ENCODE measurements at places on chromosomes 5 and 9.

DNA sequence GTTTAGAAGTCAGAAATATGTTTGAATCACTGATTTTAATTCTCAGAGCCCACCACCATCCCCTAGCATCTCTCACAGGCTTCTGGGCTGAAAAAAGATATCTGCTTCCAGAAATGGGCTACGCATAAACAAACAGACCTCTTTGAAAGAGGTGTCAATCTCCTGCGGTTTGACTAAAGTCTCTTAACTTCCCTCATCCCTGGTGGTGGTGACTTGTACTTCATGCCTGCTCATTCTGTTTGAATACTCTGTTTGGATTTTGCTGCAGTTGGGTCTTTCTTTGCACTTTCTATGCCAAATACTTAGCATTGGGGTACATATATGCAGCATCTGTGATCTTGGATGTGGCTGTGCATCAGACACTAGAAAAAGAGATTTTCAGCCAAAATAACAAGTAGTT lies 157.2 kb upstream of the ATP10B start:
- no peak for DNase-seq

DNA sequence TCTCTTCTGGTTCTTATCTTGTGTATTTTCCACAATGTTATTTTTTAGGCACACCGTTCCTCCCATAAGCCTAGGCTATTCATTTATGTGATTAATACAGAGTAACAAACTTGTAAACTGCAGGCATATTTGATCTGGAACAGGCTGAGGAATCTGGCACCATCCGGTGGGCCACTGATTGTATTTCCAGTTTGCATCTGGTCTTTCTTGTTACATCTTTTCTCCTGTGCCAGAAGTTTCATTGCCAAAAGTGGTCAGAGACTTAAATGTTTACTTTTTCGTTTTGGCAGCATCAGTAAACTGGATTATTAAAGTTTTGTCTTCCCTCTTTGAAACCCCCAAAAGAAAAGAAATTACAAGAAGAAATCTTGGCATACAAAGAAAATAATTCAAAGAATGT lies 17.9 kb upstream of the ZCCHC7 start:
- DNase-seq = no peak

GRCh38 chr9:27569406-27569805 lies 3.9 kb downstream of the C9orf72 start:
- DNase-seq = no peak

DNA sequence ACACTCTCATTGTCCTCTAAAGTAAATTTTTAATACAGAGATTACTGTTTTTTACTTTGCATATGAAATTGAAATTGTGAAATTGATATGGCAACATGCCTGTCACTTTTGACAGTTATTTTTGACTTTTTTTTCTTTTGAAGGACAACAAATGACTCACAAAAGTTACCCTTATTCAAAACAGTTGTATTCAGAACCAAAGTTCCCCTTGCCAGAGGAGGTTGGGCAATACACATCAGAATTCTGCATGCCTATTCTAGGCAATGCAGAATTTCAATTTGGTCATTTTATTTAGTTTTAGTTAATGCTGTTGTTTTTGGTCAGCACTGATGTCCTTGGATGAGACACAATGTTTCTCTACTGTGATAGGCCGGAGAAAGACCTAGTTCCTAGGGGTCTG lies 299.1 kb upstream of the PRR16 start:
- no peak for DNase-seq

DNA sequence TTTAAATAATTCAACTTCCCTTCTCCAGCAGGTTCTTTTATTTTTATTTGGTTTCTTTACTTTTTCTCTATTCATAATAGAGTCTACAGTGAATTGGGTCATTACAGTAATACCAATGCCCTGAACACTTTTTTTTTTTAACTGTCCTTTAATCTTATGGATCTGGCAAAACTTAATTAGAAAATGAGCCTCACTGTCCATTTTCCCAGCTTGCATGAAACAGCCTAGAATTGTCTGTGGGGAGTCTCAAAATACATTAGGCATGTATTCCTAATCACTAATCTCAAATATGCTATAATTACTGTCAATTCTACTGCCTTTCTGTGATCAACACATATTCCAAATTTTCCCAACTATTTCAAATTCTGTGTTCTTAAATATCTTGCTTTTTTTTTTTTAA lies 406.8 kb downstream of the ANXA1 start:
- no peak for DNase-seq

DNA sequence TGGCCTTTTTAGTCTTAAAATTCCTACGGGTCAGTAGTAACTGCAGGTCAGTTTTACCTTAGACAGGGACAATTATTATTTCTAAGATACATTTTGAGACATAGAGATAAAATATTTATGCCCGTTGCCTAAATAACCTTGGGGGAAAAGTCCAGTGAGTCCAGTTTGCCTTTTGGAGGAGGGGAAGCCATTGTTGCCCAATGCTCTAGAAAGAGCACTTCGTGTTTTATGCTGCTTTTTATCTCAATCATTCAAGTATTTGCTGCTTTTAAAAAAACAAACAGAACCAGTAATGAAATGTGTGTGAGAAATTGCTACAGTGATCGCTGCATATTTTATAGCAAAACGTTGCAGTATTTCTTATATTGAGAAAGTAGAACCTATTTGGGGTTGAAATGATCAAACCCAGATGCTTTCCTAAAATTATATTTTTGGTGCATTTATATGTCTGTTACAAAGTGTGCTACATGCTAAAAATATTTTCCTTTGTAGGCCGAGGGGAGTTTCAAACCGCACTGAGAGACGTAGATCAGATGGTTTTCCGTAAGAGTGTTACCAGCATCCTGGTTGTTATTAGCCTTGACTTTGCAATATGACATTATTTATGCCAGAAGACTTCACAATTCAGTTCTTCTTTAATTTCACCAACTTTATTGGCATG lies 266.8 kb downstream of the AOPEP start:
- DNase-seq = no peak

GRCh38 chr9:95644377-95644776 lies 127.6 kb upstream of the PTCH1 start:
- DNase-seq = no peak

DNA sequence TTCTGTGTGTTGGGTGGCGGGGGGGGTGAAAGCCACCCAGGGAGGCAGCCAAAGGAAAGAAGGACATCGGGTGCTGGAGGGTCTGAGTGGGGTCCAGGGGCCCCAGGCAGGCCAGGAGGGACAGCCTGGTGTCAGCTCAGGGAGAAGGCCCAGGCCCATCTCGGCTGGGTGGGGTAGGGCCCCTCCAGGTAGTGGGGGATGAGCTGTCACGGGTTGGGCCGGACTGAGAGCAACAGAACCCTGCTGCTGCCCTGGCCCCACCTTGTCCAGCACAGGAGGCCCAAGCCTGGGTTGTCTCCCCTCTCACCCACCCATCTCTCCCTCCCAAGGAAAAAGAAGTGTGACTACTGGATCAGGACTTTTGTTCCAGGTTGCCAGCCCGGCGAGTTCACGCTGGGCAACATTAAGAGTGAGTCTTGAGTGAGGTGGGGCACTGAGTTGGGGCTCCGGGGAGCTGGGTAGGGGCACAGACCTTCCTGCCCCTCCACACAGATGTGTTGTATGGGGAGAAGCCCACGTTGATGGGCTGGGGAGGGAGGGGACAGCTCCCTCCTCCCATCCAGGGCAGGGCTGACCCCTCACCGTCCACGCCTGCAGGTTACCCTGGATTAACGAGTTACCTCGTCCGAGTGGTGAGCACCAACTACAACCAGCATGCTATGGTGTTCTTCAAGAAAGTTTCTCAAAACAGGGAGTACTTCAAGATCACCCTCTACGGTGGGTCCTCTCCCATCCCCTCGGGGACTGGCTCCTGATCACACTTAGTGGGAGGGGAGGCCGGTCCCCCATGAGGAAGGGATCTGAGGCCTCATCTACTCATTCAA lies 2.3 kb downstream of the LCN2 start:
- DNase-seq = no peak

- DNase-seq = no peak
Observed at GRCh38 chr9:135070964-135071735, 16.3 kb upstream of the OLFM1 start.

DNA sequence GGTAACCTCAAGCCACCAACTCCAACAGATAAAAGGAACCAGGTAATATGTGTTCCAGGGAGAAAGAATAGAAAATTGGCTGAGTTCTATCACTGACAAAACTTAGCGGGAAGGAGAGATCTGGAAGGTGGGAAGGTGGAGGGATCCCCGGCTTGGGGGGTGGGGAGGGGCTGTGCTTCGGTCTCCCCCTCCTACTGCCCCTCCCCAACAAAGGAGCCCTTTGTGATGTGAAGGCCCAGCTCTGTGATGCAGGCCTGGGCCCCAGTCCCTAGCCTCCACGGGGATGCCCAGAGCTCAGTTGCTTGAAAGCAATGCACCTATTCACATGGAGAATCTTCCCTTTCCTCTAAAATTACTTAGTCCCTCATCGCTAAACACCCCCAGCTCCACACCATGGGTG lies 4.4 kb upstream of the ZNF484 start:
- no peak for DNase-seq

GRCh38 chr9:122463828-122464632 lies 13.7 kb downstream of the OR1J1 start:
- DNase-seq = peak; percentile 64

DNA sequence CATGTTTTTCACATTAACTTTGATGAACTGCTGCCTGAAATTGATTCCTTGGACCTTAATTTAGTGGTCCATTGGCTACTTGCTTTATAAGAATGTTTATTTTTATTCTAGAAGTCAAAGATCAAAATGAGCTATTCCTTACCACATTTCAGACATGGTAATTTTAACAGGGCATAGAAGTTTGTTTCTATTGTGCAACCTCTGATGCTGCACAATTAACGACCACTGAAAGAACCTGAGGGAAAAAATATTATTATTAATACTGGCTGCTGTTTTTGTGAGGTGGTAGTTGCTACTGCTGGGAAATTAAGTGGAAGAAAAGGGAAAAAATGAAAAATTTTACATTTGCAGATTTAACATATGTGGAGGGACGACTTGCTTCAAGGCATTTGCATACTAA lies 37.9 kb upstream of the RAB3C start:
- no peak for DNase-seq

DNA sequence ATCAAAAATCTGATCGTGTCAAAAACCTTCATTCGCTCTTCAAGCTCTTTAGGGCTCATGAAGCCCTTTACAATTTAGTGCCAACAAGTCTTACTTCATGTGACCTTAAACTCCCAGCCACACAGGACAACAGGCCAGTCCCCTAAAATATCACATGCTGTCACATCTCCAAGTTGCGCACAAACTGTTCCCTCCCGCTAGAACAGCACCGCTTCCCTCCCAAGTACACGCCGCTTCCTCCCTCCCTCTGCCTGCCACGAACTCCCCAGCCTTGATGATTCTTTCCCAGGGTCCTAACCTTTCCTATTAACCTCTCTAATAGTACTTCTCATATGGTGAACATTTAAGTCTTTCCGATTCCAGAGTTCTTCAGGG lies 91.2 kb downstream of the TLE1 start:
- no peak for DNase-seq

DNA sequence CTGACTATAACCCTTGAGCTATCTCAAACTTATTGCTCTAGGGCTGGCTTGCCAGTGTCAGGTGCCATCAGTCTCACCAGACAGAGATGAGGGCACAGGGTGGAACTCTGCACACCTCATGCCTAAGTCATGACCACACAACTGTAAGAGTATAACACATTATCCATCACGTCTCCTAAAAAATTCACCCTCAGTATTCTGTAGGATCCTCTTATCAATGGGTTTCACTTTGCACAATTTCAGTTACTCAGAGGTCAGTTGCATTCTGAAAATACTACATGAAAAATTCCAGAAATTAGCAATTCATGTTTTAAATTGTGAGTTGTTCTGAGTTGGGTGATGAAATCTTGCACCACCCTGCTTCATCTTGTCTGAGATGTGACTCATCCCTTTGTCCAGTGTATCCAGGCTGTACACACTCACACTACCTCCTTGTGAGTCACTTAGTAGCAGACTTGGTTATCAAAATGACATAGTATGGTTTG lies 690.9 kb upstream of the CDH18 start:
- no peak for DNase-seq

DNA sequence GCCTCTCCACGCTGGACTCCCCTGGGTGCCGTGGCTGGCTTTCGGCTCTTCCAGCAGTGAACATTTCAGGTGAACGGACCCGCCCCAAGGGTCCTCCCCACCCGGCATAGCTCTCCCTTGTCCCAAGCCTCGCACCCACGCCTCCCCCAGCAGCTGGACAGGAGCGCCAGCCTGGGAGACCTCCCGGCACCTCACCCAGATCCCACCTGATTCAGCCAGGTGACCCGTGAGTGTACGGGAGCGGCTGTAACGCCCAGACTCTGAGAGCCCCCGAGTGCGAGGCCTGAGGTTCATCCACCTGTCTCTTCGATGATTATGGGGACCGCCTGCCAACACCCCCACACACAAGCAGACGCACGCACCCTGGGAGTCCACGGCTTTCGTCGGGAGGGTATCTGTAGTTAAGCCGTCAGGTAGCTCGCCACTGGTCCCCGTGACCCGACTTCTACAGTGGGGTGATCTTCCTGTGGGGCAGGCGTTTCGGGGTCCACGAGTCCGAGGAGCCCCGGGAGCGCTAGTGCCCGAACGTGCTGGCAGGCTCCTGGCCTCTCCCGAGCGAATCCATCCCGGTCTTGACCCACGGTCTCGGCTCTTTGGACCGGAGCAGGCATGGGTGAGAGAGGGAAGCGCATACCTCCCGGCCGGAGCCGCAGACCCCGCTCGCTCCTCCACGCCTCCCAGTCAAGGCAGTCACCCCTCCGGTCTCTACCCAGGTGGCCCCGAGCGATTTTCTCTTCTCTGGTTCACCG lies 14.9 kb downstream of the TRIM7 start:
- no peak for DNase-seq

- DNase-seq = no peak
Observed at GRCh38 chr5:176809544-176810080, 747 bp upstream of the UNC5A start.

DNA sequence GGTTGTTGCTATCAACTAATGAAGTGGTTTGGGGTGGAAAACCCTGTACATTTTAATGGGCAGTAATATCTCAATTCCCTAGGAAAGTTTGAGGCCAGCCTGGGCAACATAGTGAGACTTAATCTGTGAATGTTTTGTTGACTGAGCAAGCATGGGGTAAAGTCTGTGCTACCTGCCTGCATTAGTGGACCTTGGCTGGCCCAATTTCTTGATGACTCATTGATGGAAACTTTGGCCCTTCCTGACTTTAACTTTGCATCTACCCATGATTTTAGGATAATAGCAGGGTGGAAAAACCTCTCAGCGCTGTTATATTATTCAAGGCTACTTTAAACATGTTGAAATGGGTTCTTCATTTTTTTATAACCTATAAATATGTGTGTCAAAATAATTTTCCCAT lies 389.4 kb upstream of the RORB start:
- no peak for DNase-seq

DNA sequence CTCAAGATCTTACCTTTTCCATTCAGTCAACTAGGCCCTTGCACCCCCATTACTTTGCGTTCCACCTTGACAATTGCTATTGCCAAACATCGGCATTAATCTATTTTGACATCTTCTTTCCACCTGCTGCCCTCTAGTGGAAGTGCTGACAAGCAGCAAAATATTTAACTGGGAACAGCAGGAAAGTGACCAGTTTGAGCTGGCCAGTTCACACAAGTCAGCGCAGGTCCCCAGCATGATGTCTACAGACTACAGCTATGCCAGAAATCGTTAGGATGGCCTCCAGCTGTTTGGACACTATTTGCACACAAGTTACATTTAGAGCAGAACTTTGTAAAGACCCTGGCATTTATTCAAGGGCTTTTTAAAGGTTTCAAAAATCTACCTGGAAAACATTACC lies 160.1 kb downstream of the GHR start:
- DNase-seq = no peak
